Uterine smooth muscle cell (primary cell): ENCODE measurements at places on chromosomes 2 and 18. TPM values are rescaled to one million over a fixed set of nuclear protein-coding genes. Genes with fewer than 3 reads are reported as not detected.

The DSG2 gene
- total RNA-seq, result 22.2 and 30.1 TPM in 2 replicates

The NYAP2 gene
- total RNA-seq, result not detected in 2 replicates

The IL36A gene
- total RNA-seq, result not detected in 2 replicates

The GPR45 gene
- total RNA-seq, result not detected in 2 replicates

The RNU2-63P gene
- total RNA-seq, result 23.4 TPM in 1 of 2 replicates, not detected in the other

The ADGRF3 gene
- 0.22 TPM in 1 of 2 replicates, not detected in the other for total RNA-seq

The ST6GAL2 gene
- 0.11 and 0.25 TPM in 2 replicates for total RNA-seq

The SLC8A1 gene
- 53.6 and 90.3 TPM in 2 replicates for total RNA-seq

The ANKRD62 gene
- not detected in 2 replicates for total RNA-seq

The SCG2 gene
- 0.44 and 0.50 TPM in 2 replicates for total RNA-seq

The TUBB8B gene
- total RNA-seq, result not detected in 2 replicates

The GALR1 gene
- total RNA-seq, result under 0.01 TPM in 1 of 2 replicates, not detected in the other

The CD8A gene
- total RNA-seq, result not detected in 2 replicates

The SERPINB5 gene
- not detected in 2 replicates for total RNA-seq

The CDK15 gene
- 3.1 and 3.4 TPM in 2 replicates for total RNA-seq

The SERPINB2 gene
- total RNA-seq, result 2.4 and 3.1 TPM in 2 replicates

The ZNF396 gene
- 0.89 and 2.0 TPM in 2 replicates for total RNA-seq

The POMC gene
- 1.1 and 1.7 TPM in 2 replicates for total RNA-seq

The SLC14A1 gene
- 13.3 and 34.7 TPM in 2 replicates for total RNA-seq

The GALNT3 gene
- total RNA-seq, result 0.87 and 0.89 TPM in 2 replicates

The APLF gene
- total RNA-seq, result 4.2 and 5.5 TPM in 2 replicates

The SH3BP4 gene
- 30.5 and 43.1 TPM in 2 replicates for total RNA-seq

The FER1L5 gene
- 1.5 and 1.6 TPM in 2 replicates for total RNA-seq

The C2orf66 gene
- total RNA-seq, result under 0.01 and 0.12 TPM in 2 replicates
